ENCODE measurements at places on chromosomes 4 and X.

GRCh38 chr4:15153662-15154061 lies 151.4 kb downstream of the CPEB2 start:
- DNase-seq: no peak

DNA sequence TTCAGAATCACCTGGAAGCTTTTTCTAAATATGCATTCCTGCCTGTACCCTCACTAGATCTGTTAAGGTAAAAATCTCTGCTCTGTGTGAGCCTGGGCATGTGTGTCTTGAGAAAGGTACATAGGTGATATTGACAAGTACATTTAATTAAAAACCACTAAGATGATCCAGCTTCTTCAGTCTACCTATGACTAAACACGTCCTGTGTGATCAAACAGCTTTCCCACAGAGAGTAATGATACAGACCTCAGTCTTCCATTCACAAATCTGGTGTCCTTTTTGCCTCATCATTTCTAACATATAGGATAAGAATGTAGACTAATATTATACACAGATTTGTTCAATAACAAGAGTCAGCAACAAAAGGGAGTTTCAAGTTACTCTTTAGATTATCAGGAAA lies 42.6 kb downstream of the GALNT7 start:
- peak; percentile 17 for DNase-seq

GRCh38 chrX:118114971-118115370 lies 1.6 kb downstream of the KLHL13 start:
- no peak for DNase-seq

- peak; percentile 32 for DNase-seq
Observed at GRCh38 chr4:155795991-155796390, 37.2 kb downstream of the GUCY1B1 start.

DNA sequence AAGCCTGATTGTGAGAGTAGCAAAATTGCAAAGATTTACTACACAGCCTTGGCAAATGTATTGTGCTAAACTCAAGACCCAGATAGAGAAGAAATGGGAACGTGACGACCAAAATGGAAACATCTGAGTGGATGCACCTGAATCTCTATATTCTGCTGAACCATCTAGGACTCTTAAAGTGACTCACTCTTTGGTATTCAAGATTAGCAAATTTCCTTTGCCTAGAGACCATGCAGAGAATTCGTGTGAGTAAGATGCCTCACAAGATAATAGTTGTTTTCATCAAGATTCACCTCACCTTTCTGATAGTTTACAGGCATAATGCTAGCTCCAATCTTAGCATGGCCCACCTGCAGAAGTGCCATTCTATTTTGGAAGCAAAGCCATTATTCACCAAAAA lies 14.4 kb upstream of the ATOH1 start:
- DNase-seq: no peak

- no peak for DNase-seq
Observed at GRCh38 chr4:27088491-27088890, 227.8 kb downstream of the STIM2 start.

- DNase-seq: no peak
Observed at GRCh38 chr4:118338981-118339765, 13.6 kb downstream of the PRSS12 start.

- no peak for DNase-seq
Observed at GRCh38 chr4:143403553-143403820, 66.8 kb downstream of the GAB1 start.

GRCh38 chrX:109635146-109635545 lies 10.2 kb upstream of the KCNE5 start:
- DNase-seq: peak; percentile 13

All from ACHN (cell line).